ENCODE measurements at places on chromosomes 16 and 17.

DNA sequence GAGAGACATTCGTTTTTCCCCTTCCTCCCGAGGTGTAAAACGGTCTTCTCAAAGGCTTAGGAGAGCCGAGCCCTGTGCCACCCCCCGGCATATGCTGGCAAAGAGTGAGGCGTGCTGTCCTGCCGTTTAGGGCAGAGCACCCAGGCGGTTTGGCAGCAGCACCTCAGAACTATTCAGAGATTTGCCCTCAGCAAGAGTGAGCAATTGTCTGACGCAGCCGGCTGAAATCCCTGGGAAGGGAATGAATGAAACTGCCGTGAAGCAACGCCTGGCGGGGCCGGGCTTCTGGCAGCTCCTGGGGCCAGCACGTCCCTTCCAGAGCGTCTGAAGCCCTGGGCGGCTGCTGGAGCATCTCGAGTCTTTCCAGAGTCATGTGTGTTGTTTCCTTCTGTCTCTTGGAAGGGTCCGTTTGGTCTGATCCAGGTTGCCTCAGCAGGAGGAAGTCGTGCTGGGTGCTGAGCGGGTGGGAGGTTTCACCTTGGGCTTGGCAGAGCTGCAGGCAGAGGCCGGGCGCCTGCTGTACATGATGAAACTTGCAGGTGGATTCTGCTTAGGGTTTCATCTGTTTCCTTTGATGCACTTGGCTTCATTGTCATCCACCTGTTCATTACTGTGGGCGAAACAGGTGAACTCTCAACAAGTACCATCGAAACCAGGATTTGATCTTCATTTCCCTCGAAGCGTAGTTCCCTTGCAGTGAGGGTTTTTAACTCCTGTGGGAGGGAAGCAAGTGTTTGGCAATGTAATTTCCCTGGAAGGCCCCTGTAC lies 35.4 kb downstream of the TBCD start:
- no peak for DNase-seq

DNA sequence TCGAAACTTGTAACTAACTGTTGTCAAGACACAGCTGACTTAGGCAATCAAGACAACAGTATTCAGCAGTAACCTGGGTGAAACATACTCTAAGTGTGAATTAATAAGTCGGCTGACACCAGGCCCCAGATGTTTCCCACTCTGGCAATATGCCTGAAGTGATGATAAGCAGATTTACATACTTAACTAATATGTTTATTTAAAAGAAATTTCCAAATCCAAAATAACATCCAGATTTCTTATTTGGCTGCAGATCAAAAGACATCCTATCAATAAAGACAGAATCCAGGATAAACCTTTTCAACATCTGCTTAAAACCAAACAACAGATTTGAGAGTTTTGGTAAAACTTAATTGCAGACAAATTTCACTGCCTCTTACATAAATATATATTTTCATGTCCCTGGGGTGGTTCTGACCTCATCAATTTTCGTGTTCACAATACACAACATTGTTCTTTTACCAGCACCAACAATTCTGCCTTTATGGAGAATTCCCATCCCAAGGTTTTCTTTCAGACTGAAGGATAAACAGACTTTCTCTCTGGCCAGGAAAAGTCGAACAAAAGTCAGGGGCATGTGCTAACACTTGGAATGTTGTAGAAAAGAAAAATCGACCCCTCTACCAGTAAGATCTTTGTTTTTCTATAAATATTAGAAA lies 45.1 kb upstream of the TOX3 start:
- DNase-seq = no peak

GRCh38 chr16:5736209-5736930 lies 638.8 kb upstream of the EEF2KMT start:
- no peak for DNase-seq

- no peak for DNase-seq
These were observed 10.8 kb downstream of the CPNE2 start for GRCh38 chr16:57102888-57103851.

GRCh38 chr16:85330006-85330693 lies 217.9 kb upstream of the CIBAR2 start:
- DNase-seq = no peak

Measured in thoracic aorta (tissue), 2 donors.